Fibroblast of skin of back (primary cell): ENCODE measurements at places on chromosomes 2 and 18.

- peak; percentile 84 for DNase-seq
These were observed 79.6 kb upstream of the SPOPL start for GRCh38 chr2:138421971-138422335.

DNA sequence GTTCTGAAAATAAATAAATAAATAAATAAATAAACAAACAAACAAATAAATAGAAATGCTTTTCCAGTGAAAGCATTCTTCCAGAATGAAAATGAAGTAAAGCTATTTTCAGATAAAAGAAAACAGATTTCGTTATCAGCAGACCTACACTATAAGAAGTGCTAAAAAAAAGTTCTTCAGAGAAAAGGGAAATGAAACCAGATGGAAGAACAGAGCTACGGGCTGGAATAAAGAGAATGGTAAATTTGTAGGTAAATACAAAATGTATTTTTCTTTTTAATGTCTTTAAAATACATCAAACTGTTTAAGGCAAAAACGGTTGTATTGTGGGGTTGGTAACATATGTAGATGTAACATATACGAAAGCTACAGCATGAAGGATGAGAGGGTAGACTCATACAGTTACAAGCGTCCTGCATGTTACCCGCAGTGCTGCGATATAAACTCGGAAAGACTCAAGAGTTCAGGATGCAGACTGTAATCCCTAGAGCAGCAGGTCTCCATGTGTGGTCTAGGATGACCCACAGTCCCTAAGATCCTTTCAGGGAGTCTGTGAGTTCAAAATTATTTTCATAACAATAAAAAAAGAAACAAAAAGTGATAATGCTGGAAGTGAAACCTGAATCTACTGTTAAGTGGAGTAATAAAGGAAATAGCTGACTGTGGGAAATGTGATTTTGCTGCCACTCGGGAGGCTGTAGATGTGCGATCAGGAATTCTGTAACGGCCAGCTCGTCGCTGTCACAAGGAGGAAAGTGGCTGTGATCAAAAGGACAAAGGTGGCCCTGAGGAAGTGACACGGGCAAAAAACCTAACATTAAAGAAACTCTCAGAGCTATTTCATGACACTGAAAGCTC, 5.3 kb upstream of the RAB12 start:
- no peak for DNase-seq

DNA sequence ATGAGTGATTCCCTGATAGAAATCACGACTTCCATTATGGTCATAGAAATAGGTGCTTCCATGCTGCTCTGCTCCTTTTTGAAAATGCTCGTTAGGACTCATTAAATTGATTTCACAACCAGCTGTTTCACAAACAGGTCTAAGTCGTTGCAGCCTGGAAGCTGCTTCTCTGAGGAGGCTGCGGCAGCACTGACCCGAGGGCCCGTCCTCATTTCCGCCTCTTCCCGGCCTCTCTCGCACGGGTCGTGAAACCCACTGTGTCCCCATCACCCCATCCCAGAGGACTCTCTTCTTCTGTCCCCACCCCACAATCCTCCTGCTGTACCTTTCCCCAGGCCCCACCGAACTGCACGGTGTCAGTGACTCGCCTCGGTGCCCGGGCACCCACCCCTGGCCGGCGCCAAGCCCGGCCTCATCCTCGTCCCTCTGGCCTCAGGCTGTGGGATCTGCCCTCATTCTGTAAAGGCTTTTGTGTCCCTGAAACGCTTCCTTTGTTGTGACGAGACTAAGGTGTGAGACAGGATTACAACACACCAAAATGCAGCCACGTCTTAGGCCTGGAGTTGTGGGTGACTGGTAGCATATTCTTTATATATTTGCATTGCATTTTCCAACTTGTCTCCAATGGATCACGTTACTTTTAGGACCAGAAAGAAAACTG, 112.7 kb upstream of the CTDP1 start:
- DNase-seq = no peak

DNA sequence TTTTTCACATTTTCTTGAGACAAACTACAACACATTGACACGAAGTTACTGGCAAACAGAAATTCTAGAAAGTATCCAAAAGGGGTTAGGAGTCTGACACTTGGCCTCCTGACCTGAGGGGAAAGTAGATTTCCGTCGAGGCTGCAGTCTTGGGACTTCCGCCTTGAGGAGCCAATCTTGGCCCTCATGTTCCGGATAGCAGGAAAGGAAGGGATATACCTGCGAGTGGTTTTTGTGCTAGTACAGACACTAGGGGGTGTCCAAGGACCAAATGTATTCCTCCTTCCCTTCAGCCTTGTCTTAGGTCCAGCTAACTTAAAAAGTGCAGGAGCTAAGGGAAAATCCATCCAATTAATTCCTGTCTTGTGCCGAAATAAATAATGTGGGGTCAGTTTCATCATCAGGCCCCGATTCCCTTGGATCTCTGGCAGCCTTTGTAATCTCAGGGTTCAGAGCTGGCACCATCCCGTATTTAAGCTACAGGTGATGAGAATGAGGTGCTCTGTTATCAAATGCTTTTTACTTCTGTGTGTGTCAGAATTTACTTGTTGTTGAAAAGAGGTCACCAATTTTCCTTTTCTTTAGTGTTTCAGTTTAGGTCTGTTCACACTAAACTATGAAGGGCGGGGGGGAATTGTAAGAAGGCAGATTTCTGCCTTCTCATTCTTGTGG, 330.2 kb upstream of the FANCL start:
- DNase-seq = peak; percentile 69

- peak; percentile 60 for DNase-seq
These were observed 8.5 kb upstream of the RMDN2 start for GRCh38 chr2:37916512-37917082.

GRCh38 chr2:10311736-10312135, 9.0 kb downstream of the HPCAL1 start:
- DNase-seq = no peak

GRCh38 chr18:36191711-36192110, 4.4 kb downstream of the MOCOS start:
- no peak for DNase-seq

GRCh38 chr2:11820650-11821049, 74.2 kb downstream of the LPIN1 start:
- DNase-seq = peak; percentile 33

- DNase-seq = no peak
These were observed 291.5 kb downstream of the TDRD15 start for GRCh38 chr2:21415234-21415633.

- DNase-seq = no peak
These were observed 467.6 kb upstream of the HS6ST1 start for GRCh38 chr2:128786316-128786715.

DNA sequence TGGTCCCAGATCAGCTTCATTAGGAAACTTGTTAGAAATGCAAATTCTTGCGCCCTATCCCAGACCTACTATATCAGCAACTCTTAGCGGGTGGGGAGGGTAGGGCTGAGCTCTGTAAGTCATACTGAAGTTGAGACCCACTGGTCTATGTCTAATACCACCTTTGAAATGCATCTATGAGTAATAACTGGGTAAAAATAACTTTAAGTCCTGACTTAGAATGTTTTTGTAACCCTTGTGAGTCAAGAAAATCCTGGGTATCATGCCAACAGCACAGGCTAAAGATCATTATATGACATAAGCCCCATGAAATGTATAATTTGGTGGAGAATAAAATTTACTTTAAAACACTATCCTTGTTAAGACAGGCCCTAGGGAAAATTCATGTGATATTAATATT, 41.4 kb downstream of the PRKD3 start:
- DNase-seq = peak; percentile 97

- peak; percentile 47 for DNase-seq
These were observed 24.0 kb upstream of the TMEM37 start for GRCh38 chr2:119407430-119408220.

DNA sequence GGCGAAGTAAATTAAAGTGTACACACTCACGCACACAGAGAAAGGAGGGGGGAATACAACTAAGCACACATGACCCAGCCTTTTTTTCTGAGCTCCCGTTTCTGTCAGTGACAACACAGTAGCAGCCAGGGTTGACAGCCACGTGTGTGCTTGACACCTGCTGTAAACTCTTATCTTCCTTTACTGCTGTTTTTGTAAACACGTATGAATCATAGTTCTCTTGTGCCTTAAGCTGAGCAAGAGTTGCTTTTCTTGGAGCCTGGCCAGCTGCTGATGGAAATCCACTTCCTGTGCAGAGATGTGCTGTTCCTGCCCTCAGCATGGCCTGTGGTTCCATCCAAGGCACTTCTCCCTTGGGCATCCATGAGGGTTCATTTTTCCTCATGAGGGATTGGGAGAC, 561.9 kb downstream of the GALR1 start:
- peak; percentile 0 for DNase-seq

DNA sequence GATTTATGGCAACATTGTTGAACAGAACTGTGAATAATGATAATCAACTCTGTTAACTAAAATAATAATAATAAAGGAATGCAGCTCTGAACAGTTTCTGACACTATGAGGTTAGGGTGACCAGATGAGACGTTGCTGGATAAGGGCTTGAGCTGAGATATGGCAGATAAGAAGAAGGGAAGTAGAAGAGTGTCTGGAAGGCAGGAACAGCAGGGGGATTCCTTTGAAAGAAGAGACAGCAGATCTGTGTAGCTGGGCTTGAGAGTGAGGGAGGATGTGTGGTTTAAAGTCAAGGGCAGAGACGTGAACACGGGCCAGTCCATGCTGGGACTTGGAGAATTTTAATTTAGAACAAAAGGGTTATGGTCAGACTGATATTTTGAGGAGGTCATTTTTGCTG, 273.1 kb upstream of the SLC14A2 start:
- no peak for DNase-seq

DNA sequence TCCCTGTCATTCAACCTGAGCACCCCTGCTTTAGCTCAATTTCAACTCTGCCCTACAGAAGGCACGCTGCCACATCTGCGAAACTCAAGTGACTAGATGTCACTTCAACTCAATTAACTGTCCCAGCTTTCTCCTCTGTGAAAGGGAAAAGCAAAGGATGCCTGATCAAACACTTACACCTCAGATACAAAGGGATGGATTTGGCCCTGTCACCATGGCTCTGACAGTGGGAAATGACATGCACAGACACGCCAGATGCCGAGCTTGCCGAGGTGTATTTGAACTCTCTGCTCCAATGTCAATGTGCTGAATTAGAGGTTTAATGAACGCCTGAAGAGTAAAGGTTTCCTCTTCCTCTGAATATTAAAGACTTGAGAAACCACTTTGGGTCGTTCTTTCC, 481.1 kb downstream of the CBLN2 start:
- no peak for DNase-seq

- DNase-seq = peak; percentile 57
These were observed 197.5 kb upstream of the ARL4C start for GRCh38 chr2:234694244-234695013.

DNA sequence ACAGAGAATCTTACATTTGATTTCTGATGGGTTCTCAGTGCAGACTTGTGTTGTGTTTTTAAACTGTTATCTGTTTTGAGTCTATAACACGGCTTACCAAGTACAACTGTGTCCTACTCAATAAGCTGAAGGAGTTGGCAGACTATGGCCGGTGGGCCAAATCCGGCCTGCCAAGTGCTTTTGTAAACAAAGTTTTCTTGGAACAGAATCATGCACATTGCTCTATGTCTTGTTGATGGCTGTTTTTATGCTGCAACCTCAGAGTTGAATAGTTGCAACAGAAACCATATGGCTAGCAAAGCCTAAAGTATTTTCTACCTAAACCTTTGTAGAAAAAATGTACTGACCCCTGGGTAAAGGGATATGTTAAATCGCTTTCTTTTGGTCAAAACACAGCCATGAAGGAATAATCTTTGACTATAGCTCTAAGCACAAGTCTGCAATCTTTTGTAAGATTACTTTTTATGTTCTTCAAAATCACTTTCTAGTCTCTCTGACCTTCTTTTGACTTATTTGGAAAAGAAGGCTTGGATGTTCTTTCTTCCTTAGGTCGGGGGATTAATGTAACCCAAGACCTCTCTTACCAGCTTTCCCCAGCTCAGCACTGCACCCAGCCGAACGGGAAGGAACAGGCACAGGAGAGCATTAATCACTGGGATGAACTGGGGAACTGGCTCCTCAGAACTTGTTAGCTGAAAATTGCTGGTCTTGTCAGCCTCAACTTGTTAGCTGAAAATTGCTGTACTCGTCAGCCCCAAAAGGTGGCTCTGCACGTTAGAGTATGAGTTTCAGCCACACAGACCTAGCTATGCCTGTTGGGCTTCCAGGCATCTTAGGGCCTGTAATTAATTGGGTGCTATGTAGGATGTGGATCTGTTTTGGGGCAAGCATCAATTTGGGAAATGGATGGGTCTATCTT, 75.4 kb downstream of the CD8B2 start:
- no peak for DNase-seq

- DNase-seq = no peak
These were observed 823.8 kb upstream of the HS6ST1 start for GRCh38 chr2:129142465-129142864.

- DNase-seq = no peak
These were observed 6.9 kb downstream of the ANKRD53 start for GRCh38 chr2:70985283-70985688.

- no peak for DNase-seq
These were observed 692.6 kb downstream of the LRRTM4 start for GRCh38 chr2:76829374-76830234.

GRCh38 chr2:20164061-20164733, 60.7 kb downstream of the SDC1 start:
- no peak for DNase-seq

- no peak for DNase-seq
These were observed 266.8 kb upstream of the CRIM1 start for GRCh38 chr2:36088716-36089328.

GRCh38 chr2:54995553-54995952, 54.7 kb downstream of the RTN4 start:
- DNase-seq = no peak

GRCh38 chr2:218957671-218958070, 1.8 kb upstream of the CDK5R2 start:
- DNase-seq = no peak

GRCh38 chr2:13996527-13996926, 636.0 kb upstream of the LRATD1 start:
- DNase-seq = no peak

DNA sequence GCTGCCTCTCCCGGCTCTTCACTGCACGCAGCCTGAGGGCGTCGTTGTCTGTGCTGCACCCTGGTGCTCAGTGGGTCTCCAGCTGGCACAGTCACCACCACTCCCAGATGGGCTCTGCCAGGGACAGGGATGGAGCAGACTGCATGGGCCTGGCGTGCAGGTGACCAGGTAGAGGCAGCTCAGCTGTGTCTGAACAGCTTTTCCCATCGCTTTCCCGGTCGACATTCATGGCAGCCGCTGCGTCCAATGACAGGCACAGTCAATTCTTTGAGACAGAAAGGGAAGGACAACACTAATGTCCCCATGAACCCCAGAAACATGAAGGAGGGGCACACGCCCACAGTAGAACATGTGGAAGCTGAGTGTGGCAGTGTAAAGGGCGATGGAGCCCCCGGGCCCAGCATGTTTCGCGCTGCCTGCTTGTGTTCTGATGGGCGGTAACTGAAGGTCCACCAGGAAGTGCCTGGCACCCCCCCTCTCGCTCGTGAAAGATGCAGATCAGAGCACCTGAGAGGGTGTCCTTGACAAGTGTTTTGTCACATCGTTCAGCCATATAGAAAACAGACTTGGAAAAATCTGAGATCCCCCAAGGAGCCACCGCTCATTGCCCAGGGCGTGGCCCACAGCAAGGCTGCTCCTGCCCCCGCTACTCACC, 122.4 kb downstream of the NFATC1 start:
- DNase-seq = no peak
